ENCODE measurements at places on chromosomes 11 and 22.

- no peak for DNase-seq
These were observed 183.9 kb upstream of the SYN3 start for GRCh38 chr22:33242078-33242477.

- no peak for DNase-seq
These were observed 1381.5 kb upstream of the TENM4 start for GRCh38 chr11:80822308-80822707.

DNA sequence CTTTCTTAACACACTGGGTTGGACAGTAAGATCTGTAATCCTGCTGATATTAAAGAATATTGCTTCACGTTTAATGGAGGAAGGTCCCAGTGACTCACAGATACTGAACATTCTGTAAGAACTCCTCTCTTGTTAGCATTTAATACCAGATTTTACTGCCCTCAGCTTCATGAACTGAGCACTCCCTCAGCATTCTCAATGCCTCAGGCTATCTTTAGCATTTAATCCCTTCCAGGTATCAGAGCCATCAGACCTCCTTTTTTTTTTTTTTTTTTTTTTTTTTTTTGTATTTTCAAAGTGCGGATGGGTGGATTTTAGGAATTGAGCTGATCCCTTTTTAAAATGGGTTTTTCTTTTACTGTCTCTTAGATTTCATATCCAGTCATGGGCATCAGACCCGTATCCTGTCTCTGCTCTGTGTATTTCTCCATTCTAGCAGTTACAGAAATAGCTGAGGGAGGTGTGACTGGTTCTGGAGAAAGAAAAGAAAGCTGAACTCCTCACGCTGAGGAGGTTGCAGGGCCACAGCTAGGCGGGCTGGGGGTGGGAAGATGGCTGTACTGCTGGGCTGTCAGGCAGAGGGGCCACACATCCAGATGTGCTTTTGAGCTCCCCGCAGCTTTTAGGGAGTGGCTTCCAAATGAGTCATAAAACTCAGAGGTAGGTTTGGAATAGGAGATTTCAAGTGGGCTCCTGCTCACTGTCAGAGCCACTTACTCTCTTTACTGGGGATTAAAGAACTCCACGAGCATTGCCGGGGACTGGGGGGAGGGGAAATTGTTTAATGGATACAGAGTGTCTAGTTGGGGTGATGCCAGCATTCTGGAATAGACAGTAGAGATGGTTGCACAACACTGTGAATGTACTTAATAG is 97.0 kb downstream of the SYT9 start:
- no peak for DNase-seq

DNA sequence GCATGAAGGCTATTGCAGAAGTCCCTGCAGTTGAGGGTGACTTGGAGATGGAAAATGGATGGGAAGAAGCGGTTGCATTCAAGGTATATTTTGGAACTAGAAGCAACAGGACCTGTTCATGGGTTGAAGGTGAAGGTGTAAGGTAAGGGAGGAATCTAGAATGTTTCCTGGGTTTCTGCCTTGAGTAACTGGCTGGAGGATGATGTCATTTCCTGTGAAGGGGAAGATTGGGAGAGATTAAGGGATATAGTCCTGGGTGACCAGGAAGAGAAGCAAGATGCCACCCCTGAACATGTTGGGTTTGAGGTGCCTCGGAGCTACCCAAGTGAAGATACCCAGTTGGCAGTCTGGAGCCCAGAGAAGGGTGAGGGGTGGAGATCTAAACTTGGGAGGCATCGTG is 12.1 kb upstream of the MOGAT2 start:
- DNase-seq = no peak

DNA sequence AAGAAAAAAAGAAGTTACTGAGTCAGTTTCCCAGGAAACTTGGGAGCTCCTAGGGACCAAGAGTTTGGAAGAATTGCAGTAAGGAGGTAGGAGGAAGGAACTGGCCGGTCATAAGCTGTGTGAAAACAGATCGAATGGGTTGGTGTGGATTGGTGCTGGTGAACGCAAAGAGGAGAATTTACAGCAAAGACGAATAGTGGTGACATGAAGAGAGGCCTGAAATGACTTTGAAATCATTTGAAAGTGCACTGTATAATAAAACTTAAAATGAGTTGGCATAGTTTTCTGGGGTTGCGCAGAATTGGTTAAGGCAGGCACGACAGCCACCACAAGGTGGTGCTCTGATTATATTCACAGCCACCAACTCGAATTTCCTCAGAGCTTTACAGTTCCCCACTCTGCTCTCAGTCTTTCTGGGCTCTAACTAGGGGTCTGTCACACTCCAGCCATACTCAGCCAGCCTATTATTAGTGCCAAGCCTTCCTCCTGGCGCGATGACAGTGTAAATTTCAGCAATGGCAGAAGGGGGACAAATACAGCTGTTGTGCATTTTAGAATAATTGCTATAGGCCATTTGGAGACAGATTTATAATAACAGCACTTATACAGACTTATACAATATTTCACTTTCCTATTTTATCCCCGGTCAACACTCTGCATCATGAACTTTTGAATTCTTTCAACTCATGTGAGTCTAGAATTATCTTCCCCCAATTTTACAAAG is 8.3 kb upstream of the HTR3B start:
- peak; percentile 48 for DNase-seq

DNA sequence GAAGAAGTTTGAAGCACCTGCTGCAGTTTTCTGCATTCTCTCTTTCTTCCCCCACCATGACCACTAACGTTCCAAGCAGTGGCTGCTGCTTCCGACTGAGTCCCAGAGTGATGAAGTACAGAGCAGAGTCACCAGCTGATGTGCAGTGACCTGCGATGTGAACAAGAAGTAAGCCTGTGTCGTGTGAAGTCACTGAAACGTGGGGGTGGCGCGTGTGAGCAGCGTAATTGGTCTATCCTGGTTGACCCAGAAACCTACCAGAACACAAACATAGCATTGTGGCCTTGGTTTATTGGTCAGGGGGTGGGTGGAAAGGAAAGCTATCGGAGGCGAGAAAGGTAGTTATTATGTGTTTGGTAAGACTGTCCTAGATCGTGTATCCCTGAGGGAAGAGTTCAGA is 3.5 kb downstream of the KRTAP5-7 start:
- DNase-seq = no peak

DNA sequence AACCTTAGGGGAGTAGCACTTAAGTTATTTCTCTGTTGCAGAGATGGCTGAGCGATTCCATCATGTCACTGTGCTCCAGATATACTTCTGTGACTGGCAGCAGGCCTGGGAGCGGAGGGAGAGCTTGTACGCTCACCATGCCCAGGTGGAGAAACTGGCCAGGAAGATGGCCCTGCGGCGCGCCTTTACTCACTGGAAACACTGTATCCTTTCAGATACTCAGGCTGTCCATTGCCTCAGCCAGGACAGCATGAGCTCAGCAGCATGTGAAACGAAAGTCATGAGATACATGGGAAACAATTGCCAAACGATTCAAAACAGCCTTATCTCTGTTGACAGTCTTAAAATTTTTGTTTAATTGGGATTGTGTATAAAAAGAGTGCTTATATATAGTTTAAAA is 78.9 kb downstream of the SFI1 start:
- no peak for DNase-seq

- DNase-seq = no peak
These were observed 533.5 kb downstream of the TBC1D22A start for GRCh38 chr22:47295982-47296381.

DNA sequence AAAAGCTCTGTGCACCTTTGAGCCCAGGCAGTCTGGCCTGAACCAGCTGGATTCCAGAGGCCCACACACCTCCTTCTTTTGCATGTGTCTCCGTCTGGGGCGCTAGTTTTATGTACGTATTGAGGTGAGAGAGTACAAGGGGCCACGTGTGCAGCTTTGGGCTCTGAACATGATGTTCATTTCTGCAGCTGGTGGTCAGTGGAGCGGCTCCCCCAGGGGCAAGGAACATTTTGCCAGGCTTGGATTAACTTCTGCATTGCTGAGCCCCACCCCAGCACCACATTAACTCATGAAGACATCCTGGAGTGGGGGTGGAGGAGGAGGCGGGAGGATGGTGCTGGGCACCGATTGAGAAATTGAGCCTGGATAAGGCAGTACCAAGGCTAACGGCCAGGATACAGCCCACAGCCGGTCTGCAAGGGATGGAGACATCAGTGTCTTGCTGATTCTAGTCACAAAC is 13.8 kb downstream of the USP2 start:
- peak; percentile 53 for DNase-seq

DNA sequence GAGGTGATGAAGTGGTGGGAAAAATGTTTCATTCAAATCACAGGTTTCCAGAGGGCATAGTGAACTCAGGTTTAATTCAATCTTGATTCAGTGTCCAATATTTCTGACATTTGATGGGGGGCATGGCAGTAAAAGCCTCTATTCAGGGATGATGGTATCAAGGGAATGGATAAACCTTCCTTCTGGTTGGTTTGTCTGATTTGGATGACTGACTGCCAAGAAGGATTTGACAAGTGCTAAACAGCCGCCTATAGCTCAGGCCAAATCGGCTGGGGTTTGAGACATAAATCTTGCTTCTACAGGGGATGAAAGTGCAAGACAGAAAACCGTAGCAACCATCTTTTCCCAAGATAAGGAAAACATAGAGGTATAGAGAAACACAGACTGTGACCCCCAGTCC is 121.8 kb upstream of the C11orf87 start:
- DNase-seq = no peak

- DNase-seq = no peak
These were observed 3.6 kb upstream of the GAS2L1 start for GRCh38 chr22:29302681-29303465.

DNA sequence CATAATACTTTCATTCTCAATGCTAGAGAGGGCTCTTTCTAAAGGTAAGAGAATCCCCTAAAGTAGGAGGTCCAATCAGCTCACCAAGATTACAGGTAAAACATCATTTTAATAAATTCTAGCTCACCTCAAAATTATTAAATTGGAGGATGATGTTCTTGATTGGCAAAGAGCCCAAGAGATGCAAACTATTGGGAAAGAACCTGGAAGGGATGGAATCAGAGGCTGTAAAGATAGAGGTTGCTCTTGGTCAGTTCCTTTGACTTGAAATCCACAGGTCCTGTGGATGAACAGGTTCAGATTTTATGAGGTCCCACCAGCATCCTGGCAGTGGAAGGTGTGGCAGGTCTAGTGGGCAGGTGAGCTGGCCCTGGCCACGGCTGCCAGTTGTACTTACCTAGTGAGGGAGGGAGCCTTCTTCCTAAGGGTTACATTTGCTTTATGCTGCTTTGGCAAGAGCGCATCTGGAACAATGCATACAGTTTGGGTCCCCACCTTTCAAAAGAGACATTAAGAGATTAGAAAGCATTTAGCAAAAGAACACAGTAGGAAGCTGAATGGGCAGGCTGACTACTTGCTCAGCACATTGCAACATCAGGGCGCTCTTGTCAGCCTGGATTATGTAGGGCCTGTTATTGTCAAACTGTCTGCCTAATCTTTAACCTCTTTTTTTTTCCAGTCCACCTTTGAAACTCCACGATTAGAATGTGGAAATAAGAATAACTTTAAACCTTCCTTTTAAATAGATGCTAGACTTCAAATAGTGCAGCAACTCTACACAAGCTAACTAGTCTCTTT is 97.0 kb downstream of the RDX start:
- DNase-seq = no peak

GRCh38 chr11:65089621-65090020 is 5.6 kb downstream of the ZFPL1 start:
- no peak for DNase-seq

- no peak for DNase-seq
These were observed 45.8 kb upstream of the MYH9 start for GRCh38 chr22:36433318-36434231.

DNA sequence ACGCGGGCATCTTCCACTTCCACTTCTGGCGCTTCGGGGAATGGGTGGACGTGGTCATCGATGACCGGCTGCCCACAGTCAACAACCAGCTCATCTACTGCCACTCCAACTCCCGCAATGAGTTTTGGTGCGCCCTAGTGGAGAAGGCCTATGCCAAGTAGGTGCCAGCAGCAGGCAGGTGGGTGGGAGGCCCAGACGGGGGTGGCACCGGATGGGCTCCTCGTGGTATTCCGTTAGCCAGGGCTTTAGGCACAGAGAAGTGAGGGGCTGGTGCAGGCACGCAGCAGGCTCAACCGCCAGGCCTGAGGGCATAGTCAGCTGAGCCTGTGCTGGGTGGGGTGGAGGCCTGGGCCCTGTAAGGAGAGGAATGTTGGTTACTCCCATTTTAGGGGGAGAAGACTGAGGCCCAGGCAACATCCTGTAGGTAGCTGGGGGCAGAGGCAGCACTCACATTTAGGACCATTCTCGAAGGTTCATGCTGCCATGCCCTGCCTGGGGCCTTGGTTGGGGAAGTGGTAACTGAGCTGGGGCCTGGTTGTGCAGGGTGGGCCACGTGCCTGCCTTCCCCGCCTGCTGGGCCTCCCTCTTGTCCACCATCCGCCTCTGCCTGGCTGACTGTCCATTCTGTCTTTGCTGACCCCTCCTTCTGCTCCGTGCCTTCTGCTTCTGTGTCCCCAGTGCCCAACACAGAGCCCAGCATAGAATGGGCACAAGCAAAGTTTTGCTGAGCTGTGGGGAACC is 10.2 kb downstream of the OMP start:
- DNase-seq = no peak

DNA sequence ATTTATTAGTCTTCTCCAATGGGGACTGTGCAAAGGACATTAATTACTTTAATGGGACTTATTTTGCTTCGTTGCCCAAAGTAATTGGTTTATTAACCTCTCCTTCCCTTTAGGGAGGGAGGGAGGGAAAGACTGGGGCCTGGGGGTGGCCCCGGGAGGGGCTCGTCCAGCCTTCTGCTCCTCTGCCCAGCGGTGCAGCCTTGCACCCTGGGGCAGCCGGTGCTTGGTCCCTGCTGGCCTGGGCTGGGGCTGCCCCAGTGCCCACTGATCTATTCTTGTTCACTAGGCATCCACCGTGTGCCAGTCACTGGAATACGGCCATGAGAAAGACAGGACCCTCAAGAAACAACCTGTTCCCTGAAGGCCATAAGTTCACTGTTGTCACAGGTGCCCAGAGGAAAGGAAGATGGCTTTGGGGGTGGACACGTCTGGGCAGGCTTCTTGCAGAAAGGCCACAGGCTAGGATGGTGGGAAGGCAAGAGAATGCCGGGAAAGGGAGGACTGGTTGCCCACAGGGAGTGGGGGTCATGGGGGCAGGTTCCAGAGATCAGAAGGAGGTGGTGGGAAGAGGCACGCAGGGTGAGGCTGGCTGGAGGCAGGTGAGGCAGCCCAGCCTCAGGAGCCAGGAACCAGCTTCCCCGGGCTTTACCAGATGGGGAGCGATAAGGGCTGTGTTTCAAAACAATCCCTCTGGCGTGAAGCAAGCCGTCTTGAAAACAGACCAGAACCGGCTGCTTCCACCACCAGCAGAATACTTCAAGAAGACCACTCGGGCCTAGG is 47.6 kb upstream of the KCNQ1OT1 start:
- peak; percentile 35 for DNase-seq

- DNase-seq = no peak
These were observed 46.0 kb downstream of the PPARA start for GRCh38 chr22:46196278-46196677.

- DNase-seq = no peak
These were observed 55.5 kb upstream of the SLC5A12 start for GRCh38 chr11:26777372-26777808.

DNA sequence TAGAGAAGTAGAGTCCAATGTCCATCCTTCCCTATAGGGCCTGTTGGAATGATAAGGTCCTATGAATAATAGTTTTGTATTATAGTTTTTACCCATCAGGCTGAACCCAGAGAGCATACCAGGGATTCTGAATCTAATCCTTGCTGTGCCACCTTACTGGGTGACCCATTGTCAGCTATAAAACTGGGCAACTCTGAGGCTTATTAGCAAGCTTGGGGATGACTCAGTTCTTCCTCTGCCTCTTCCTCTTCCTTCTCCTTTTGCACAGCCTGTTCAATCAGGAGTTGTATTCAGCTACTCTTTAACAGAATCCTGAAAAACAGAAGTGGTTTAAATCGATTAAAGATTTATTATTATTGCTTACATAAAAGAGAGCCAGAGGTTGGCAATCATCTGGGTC is 8.9 kb downstream of the HEPHL1 start:
- no peak for DNase-seq

All from dorsolateral prefrontal cortex (tissue), 122 donors.